ENCODE measurements at places on chromosomes 1 and 21.

- no peak for DNase-seq
Measured at GRCh38 chr1:29460694-29461093, 224.4 kb downstream of the PTPRU start.

DNA sequence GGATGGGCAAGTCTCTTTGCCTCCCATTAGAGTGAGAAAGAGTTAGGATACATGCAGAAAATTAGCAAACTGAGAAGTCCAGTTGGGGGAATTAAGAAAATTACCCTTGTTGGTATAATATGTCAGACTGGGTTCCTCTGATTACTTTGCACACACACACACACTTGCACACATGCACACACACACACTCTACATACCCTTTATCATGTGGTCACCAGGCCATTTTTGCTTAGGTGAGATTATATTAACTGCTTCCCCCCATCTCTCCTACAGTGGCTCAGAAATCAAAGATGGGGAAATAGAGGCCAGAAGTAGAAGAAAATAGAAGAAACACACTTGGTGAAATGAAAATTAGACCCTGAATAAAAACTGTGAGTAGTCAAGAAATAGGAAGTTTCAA lies 917 bp upstream of the LIX1L start:
- DNase-seq = no peak

- no peak for DNase-seq
Measured at GRCh38 chr1:31645274-31645568, 545 bp upstream of the PEF1 start.

- no peak for DNase-seq
Measured at GRCh38 chr1:8002921-8003320, 23.2 kb downstream of the ERRFI1 start.

DNA sequence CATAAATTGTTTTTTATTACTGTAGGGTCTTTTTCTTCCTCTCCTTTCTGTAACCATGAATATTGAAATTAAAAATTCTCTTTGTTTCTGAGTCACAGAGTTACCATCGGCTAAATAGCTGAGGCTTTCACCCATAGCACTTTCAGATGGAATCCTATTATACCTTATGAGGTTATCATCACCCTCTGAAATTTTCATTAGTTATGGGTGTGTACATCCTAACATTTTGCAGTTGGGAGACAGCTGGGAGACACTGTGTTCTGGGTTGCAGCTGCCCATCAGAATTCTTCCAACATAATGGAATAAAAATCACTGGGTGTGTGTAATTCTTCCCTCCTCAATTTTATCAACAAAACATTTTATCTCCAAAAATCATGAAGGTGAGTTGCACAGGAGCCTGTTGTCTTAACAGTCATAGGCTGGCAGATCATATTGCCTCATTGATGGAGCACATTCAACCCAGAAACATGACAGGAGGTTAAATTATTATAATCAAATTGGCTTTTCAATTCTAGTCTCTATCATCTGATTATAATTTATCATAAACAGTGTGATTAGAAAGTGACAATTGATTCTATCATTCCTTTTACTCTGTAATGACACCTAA lies 17.4 kb downstream of the CYYR1 start:
- no peak for DNase-seq

DNA sequence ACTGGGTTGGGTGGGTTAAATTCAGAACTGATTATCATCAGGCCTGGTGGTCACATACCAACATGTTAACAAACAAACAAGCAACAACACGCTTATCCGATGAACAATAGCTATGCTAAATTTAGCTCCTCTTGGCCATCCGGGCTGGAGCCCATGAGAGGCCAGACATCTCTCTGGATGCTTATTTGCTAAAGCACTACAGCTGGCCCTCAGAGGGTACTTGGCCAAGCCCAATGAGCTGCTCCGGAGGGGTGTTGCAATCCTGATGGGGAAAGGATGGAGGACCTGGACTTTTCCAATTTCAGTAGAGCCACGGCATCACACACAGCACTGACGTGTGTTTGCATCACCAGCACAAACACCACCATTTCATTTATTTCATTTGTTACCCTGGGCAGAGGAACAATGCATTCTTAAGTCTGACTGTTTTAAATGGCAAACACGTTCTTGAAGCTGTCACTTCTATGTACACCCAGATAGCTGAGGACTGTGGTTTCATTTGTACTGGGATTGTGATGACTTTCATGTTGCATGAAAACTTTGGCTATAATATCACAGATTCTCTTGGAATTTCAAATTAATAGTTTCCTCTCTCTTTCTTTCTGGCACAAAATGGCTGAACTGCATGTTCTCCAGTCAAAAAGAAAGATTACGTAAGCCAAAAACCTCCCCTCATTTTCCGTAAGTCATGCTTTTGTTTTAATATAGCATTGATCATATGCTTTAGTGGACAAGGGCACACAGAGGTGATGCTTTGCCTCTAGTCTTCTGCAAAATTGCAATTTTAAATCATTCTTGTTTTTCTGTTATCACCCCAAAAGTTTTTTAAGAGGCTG lies 359.8 kb upstream of the KAZN start:
- peak; percentile 91 for DNase-seq

- DNase-seq = no peak
Measured at GRCh38 chr1:160192234-160192633, 1.9 kb downstream of the CASQ1 start.

GRCh38 chr1:86247597-86248279 lies 91.2 kb upstream of the COL24A1 start:
- no peak for DNase-seq

- DNase-seq = no peak
Measured at GRCh38 chr1:200866521-200866920, 6.3 kb upstream of the GPR25 start.

DNA sequence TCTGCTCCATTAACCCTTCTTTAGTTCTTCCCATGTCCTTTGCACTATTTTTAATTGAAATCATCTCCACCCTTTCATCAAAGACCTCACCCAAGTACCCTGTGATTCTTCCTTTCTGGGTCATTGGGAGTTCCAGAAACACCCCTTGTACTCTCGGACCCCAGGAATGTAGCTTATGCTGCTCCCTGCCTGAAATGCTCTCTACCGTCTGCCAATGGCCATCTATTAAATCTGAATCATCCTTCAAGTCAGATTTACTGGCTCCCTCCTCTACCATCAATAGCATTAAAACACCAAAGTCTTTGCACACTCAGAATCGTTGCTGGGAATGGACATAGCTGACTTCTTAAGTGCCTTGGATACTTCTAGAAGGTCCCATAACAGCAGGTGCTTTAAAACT lies 73.2 kb upstream of the GADD45A start:
- DNase-seq = no peak

GRCh38 chr1:234957330-234958065 lies 171.1 kb downstream of the TOMM20 start:
- DNase-seq = peak; percentile 65

DNA sequence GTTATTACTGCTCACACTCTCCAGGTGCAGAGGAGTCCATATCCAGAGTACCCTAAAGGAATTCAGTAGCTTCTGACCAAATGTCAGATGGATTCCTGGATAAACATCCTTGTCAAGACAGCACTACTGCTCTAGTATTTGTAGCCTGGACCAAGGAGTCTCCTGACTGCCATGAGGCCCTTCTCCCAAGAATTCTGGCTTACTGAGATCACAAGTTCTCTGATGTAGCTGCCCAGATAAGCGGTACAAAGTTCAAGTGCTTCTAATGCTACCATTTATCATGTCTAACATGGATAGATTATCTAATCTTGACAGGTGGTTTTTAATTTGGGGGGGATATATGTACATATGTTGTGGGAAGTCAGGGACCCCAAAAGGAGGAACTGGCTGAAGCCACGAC lies 196.6 kb upstream of the HMCN1 start:
- no peak for DNase-seq

DNA sequence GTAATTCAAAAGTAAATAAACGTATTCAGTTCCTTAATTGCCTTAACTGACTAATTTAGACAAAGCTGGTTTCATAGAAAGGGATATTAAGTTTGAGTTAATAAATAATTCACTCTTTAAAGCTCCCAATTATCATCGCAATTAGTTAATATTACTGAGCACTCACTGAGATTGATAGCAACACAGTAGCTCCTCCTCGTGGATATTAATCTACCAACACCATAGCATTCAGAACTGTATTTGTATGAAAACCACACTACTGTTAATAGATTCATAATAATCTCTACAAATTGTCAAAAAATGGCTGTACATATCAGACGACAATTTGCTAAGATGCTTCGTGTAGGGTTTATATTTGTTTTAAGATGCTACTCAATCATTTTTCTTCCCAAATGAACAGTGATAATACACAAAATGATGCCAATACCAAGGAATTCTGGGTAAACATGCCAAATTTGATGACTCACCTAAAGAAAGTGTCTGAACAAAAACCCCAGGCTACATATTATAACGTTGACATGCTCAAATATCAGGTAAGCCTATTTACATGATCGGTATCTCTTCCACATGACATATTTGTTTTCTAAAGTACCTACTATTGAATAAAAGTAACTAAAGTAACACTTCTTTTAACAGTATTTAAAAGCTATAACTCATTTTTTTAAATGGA lies 18.8 kb upstream of the DYNLT5 start:
- DNase-seq = no peak

DNA sequence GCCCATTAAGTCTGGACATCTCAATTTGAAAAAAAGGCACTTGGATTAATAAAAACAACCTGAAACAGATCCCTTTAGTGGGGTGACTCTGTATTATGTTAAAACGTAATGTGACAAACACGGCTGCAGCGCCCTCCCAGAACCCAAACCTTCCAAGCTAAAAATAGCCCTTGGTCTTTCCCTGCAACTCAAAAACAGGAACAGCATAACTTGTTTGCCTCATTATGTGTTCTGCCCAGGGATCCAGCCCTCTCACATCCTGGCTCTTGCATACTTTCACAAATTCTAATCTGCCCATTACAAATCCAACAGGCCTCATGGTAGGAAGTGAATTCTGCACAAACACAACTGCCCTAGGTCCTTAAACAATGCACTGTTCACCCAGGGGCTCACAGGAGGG lies 94.7 kb upstream of the GADD45A start:
- DNase-seq = peak; percentile 36

- DNase-seq = no peak
Measured at GRCh38 chr1:145912128-145912641, 2.3 kb upstream of the ITGA10 start.

- no peak for DNase-seq
Measured at GRCh38 chr1:156070548-156070947, 9.6 kb downstream of the RAB25 start.

DNA sequence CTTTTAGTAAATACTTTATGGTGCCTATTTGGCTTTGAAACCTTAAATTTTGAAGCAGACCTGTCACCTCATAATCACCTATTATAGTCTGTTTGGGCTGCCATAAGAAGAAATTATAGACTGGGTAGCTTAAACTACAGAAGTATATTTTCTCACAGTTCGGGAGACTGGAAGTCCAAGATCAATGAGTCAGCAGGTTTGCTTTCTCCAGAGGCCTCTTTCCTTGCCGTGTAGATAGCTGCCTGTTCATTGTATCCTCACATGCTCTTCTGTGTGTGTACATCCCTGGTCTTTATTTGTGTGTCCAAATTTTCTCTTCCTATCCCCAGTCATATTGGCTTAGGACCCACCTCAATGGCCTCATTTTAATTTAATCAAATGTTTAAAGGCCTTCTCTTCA lies 518.2 kb downstream of the ADGRL2 start:
- no peak for DNase-seq

DNA sequence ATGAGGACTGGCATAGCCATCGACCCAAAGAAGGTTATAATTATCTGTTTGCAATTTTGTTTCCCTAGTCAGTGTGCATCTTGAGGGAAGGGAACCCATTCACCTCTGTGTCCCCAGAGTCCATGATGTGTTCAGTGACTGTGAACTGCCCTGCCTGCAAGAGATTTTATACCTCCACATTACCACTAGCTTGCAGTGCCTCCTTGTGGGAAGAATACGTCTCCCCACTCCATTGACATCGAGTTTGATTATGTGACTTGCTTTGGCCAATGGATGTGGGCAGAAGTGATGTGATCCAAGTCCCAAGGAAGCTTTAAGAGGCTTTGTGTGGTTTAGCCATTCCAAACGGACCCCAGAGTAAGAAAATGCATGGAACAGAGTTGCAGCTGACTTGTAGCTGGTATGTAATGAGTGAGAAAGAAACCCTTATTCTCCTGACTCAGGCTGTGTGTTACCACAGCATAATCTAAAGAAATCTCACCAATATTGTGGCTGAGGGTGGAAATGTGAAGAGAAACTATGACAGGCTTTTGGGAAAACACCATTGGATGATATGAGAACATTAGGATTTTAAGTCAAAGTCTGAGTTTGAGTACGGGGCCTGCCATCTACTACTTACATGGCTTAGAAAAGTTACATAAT lies 47.8 kb upstream of the NRDC start:
- no peak for DNase-seq

DNA sequence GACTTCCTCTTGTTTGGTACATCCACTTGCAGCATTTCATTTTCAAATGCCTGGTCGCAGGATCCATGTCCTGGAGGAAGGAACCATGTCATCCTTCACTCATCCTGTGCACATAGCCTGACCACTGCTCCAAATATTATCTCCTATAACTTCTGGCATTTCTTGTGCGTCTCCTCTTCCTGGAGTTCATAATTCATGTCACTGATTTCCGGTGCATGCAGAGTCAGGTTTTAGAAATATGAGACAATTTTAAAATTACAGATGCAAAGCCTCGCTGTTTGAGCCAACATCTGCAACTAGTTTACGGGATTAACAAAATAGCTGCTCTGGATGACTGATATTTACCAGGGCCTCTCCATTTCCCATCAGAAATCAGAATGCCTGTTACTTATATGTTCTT lies 268.1 kb downstream of the DNM3 start:
- DNase-seq = no peak

GRCh38 chr1:225595974-225596551 lies 56.9 kb downstream of the ENAH start:
- no peak for DNase-seq

GRCh38 chr1:59058665-59059439 lies 238.0 kb upstream of the FGGY start:
- no peak for DNase-seq

- DNase-seq = no peak
Measured at GRCh38 chr1:52532731-52533327, 20.1 kb downstream of the TUT4 start.

DNA sequence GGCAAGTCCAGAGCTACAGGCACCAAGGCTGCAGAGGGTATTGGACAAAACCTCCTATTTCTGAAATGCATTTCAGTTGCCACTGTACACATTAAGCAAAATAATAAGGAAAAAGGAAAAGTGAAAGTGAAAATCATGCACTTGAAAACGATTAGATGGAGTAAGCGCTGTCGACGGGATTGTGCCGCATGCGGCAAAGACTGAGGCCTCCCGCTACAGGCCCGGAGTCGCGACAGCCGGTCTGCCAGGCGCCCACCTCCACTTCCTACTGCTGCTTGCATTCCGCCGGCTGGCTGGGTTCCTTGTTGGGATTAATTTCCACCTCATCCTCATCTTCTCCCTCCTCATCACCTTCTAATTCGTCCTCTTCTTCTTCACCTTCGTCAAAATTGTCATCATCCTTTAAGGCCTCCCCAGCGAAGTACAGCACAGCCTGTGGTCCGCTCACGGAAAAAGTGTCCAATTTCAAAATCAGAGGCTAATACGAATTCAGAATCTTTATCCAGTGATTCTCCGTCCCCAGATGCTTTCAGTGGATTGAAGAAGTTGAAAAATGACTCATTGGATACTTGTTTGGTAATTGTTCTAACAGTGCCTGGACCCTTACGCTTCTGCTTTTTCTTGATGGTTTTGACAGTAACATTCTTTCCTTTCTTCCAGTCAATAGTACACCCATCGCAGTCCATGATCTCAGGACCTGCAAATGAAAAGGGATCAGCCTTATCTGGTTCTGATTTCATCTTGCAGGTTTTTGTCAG lies 38.0 kb downstream of the CD58 start:
- no peak for DNase-seq

GRCh38 chr1:96559181-96559580 lies 162.4 kb upstream of the PTBP2 start:
- no peak for DNase-seq

- peak; percentile 98 for DNase-seq
Measured at GRCh38 chr1:78005755-78006154, 1.0 kb downstream of the DNAJB4 start.

Data from lung (tissue), 17 donors.